ENCODE measurements at places on chromosomes 2 and 18. TPM values are rescaled to one million over a fixed set of nuclear protein-coding genes. Genes with fewer than 3 reads are reported as not detected.

The KRTCAP3 gene
- 26.1 TPM for total RNA-seq

The CD8B2 gene
- total RNA-seq = not detected

The DARS1 gene
- total RNA-seq = 85.7 TPM

The GAD1 gene
- 0.31 TPM for total RNA-seq

The REG3G gene
- not detected for total RNA-seq

The PXDN gene
- total RNA-seq = 292 TPM

The MRO gene
- 0.40 TPM for total RNA-seq

The PER2 gene
- total RNA-seq = 11.7 TPM

The FLACC1 gene
- 1.1 TPM for total RNA-seq

The REEP1 gene
- 1.8 TPM for total RNA-seq

The SF3B1 gene
- total RNA-seq = 404 TPM

GRCh38 chr2:126253669-126254068 is 402.3 kb upstream of the GYPC start:
- no peak for DNase-seq

- no peak for DNase-seq
Observed at GRCh38 chr18:75104483-75104882, 104.5 kb downstream of the PTGR3 start.

DNA sequence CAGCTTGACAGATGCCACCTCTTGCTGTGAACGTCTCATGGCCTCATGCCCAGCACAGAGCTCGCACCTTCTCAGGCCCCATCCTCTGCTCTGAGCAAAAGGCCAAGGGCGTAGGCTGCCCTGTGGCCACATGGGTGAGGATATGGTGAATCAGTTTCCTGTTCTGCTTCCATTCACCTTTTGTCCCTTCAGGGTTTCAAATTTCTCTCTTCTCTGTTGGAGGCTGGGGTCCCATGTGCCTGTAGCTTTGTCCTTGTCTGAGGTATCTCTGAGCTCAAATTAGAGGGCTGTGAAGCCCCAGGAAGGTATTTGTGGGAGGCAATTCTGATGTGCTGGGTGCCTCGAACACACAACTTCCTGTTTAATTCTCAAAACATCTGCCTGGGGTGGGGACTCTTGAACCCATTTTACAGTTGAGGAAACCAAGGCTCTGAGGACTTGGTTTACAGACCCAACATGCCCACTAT is 29.0 kb downstream of the ZAP70 start:
- DNase-seq = no peak

DNA sequence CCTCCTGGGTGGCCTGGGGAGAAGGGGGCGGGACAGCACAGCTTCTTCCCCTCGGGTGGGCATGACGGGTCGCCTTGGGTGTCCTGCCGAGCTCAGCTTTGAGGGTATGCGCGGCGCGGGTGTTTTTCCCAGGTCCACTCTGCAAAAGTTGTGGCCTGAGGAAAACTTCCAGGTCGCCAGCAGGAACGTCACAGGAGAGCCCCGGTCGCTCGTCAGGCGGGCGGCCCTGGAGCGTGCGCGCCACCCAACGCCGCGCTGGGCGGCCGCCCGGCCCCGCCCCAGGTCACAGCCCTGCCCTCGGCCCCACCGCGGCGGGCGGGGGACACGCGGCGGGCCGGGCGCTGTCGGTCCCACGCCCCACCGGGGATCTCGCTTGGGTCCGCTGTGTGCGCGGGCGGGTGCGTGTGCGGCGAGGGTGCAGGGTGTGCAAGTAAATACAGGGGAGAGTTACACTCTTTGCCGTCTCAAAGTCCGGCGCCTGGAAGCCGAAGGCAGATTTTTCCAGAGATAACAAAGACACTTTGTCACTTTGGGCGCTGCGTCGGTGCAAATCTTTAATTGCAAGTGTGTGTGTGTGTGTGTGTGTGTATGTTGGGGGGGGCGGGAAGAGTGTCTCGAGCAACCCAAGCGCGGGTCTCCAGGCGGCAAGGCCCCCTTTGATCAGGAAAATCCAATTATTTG is 616 bp upstream of the SP5 start:
- no peak for DNase-seq

GRCh38 chr18:48238206-48238605 is 171.0 kb downstream of the ZBTB7C start:
- no peak for DNase-seq

GRCh38 chr2:37682473-37682872 is 11.0 kb upstream of the CDC42EP3 start:
- DNase-seq = no peak

- no peak for DNase-seq
Observed at GRCh38 chr18:57931038-57931437, 113.0 kb upstream of the NEDD4L start.

DNA sequence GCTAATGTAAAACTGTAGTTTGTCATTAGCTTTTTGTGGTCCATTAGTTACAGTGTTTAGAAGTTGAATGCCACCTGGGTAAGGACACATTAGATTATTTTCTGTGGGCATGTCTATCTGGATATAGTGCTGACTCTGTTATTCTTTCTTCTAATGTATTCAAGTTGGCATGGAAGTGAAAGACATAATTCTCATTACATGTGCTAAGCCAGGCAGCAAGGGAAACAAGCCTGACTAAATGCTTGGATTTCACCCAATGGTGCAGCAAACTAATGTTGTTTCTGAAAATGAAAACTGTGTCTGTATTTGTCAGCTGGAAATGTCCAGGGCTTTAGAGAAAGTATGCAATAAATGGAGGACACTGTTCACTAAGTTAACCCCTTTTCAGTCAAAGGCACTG is 100.7 kb downstream of the NUP35 start:
- DNase-seq = no peak

DNA sequence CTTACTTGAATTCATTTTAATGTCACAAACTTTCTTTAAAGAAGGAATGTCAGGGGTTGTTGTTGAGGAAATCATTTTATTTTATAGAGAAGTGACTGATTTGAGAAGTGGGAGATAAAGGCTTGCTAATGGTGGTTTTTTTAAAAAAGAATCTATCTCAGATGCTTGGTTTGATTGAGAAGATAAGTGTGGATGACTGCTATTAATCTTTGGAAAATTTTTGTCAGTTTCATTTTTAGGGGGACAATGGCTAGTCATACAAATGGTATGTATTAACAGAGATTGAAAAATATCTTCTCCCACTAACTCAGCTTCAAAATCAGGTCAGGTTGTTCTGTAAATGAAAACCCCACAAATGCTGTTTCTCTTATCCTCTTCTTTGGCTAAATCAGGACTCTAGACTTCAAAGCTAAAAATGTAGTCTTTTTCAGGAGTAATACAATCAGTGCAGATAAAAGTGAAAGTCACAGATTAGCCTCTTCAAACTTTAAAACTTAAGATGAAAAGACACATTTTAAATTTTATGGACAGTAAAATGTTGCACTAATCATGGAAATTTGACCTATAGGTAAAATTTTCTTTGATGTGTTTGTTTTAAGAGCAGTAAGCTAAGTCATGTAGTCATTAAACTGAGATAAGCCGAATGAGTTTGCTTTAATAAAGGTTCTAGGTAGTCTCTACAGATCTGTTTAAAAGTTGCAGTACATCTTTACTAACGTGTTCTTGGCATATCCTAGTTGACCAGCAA is 674.2 kb upstream of the VRK2 start:
- DNase-seq = no peak

DNA sequence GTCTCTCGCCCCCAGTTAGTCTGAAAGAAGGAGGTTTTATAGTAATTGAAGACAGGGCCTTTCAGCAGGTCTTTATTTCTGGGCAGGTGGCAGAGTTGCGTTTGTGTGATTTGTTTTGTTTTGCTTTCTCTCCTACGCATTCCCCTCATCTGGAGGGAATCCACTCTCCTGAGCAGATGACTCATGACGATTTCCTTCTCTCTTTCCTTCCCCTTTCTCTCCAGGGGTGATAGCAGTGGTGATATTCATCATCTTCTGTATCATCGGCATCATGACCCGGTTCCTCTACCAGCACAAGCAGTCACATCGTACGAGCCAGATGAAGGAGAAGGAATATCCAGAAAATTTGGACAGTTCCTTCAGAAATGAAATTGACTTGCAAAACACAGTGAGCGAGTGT is 888.8 kb downstream of the CNTNAP5 start:
- DNase-seq = no peak

DNA sequence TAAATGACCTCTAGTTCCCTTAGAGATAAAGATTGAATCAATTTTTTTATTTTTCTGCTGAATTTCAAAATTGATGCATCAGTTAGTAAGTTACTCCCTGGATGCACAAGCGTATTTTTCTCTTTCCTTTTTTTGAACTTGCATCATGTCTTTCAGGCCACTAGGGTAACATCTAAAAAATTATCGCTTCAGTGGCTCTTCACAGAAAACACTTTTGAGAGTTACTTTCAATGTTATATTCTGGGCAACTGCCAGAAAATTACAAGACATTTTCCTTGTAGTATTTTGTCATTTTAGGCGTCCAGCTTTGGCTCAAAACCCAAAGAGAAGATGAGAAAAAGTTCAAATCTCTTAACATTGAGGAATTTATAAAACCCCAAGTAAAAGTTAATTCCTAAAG is 59.8 kb downstream of the DSEL start:
- DNase-seq = no peak

- no peak for DNase-seq
Observed at GRCh38 chr2:100257939-100258338, 64.4 kb downstream of the LONRF2 start.

DNA sequence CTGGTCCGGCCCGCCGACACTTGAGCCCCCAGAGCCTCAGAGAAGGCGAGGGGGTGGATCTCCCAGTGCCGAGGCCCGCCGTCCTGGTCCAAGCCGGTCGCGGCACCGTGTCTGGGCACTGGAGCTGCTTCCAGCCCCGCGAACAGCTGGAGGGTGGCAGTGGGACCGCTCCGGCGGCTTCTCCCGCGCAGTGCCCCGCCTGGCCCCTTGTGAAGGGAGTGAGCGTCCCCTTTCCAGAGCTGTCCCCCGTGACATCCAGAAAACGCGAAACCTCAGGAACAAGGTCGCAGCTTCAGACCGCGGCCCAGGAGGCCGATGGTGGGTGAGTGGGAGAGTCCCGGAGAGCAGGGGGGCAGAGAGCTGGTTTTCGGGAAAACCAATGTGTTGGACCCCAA is 579 bp upstream of the EMX1 start:
- DNase-seq = no peak

DNA sequence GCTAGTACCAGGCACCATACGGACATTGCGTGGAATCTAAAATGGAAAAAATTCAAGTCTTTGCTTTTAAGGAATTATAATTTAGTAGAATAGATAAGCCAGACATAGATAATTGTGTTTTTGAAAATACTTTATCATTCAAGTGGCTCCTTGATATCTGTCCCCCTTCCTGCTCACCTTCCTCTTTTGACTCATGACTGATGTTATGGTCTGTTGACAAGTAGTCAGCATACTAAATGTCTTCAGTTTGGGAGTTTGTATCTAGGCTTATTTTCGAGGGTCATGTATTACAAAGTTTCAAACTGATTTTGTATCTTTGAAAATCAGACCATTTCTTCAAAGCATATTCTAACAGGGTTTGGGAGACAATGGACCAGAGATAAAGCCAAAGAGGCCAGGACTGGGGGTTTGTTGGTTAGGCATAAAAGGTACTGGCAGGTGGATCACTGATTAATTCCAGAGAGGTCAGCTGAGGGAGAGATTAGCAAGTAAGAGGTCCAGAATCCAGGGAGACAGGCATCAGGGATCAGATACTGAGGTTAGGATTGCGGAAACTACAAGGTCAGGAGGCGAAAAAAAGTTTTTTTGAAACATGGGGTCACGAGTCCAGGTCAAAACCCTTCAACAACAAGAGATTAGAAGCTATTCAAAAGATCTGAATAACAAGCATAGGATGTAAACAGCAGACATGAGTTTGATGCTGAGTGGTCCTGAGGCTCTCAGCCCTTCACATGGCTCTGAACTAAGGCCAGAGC is 31.5 kb upstream of the KLHL14 start:
- no peak for DNase-seq

DNA sequence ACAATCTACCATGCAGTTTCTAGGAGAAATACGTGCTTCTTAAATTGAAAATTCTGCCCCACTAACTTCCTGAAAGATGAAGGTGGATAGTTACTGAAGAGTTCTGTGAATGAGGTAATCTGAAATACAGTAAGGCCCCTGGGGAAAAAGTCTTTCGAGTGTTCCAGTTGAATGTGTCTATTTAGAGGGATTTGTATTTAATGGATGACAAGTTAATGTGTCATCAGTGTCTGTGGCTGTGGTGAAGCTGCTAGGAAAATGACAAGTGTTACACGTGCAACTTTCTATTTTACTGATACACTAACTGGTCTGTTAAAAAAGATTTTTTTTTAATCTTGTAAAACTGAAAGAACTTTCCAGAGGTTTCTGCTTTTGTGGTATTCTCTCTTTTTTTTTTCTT is 384.6 kb downstream of the STK39 start:
- DNase-seq = no peak

DNA sequence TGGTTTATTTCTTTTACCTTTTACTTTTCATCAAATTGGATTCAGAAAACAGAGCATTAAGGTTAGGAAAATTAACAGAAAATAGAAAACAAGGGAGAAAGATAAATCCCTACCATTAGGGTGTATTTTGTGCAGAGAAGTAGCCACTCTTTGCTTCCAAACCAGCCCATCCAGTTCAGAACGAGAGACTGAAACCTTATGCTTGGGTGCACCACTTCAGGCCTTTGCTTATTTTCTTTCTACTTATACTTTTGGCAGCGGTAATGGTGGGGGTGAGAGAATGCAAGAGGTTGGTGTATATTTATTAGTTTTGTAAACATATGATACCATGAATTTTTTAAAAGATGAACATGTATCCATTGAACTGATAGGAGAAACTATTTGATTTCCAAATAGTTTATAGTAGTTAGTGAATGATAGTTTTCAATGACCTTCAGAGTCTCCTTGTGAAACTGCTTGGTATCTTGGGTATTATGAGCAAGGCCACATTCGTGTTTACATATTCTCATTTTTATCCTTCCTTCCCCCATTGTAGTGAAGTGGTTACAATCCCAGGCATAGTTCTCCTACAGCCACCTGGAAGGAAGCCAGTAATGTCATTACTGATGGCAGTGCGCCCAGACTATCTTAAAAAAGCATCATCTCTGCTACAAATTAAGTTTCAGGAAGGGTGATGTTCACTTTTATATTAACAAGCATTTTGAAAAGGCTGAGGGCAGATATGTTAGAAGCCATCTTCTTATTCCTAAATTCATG is 60.8 kb downstream of the MFSD6 start:
- DNase-seq = peak; percentile 80

DNA sequence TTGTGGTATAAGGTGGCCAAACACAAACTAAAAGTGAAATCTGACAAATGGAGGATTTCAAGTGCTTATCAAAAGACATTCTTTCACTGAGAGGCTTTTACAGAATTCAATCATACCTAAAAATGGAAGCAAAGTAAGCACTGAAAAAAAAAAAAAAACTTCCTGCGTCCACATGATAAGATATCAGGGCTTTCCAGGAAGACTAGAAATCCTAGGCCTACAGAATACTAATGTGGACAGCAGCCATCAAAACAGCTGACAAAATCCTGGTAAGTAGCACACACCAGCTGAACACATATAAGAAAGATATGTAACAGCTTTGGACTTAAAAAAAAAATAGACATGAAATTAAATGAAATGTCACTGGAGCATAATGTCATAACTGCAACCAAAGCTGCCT is 178.2 kb downstream of the SUCLG1 start:
- no peak for DNase-seq

GRCh38 chr2:119756837-119757236 is 2.9 kb upstream of the PTPN4 start:
- no peak for DNase-seq

- no peak for DNase-seq
Observed at GRCh38 chr2:216086207-216086893, 4.6 kb downstream of the TMEM169 start.

Data from mesothelial cell of epicardium (in vitro differentiated cells).